ENCODE measurements at places on chromosomes 7 and 10.

GRCh38 chr10:133226251-133226808 lies 3.7 kb upstream of the UTF1 start:
- DNase-seq, result no peak

- DNase-seq, result no peak
These were observed 94.5 kb upstream of the GSDME start for GRCh38 chr7:24851786-24852185.

- no peak for DNase-seq
These were observed 17.2 kb downstream of the AP5Z1 start for GRCh38 chr7:4792537-4793126.

DNA sequence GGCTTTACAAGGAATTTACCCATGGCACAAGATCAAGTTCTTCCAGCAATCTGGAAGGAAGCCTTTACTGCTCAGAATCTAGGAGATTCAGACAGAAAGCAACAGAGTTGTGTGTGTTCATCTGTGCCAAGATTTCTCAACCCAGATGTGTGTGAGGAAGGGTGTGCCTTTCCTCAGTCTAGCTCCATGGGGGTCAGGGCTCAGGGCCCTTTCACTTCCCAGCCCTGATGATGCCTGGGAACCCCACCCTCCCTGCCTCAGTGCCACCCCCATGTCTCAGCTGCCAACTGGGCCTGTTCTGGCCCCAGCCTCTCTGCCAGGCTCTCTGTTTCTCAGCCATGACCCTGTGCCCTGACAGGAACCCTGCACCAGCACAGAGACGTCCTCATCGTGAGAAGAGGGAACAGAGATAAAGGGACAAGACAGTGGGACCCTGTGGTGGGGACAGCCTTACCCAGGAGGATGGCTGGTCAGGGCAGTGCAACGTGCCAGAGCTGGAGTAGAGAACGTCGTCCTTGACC lies 102.0 kb downstream of the VIPR2 start:
- DNase-seq, result no peak

GRCh38 chr10:24574578-24575155 lies 149.0 kb downstream of the ARHGAP21 start:
- DNase-seq, result no peak

DNA sequence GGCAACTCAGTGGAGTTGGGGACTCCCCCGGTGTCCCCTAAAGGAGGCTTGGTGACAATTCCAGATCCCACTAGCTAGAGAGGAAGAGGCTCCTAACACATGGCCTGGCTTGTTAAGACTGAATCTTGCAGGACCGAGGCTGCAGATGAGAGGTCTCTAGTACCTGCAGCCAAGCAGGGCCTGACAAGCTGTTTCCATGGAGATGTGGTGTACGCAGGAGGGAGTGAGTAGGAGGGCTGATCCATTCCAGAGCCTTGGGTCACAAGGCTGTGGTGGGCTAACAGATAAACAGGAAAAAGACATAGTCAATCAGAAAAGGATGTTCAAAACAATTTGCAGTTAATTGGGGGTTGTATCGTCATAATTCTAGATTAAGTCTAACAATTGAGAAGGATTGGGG lies 77.3 kb upstream of the MKLN1 start:
- DNase-seq, result no peak

- no peak for DNase-seq
These were observed 16.9 kb downstream of the ZNF713 start for GRCh38 chr7:55903985-55904759.

GRCh38 chr7:92092210-92092609 lies 42.1 kb downstream of the CYP51A1 start:
- no peak for DNase-seq

GRCh38 chr7:896346-897075 lies 20.2 kb downstream of the GET4 start:
- DNase-seq, result no peak

DNA sequence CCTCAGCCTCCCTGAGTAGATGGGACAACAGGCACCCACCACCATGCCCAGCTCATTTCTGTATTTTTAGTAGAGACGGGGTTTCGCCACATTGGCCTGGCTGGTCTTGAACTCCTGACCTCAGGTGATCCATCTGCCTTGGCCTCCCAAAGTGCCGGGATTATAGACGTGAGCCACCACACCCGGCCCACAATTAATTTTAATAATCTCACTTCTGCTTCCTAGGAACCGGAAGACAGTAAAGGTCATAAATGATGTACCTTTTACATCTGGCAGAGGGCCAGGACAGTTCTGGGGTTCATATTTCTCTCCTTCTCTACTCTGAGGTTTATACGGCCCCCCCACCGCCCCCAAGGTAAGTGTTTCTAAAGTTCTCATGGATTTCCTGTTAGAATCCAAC lies 31.2 kb upstream of the AOAH start:
- DNase-seq, result no peak

- no peak for DNase-seq
These were observed 100.4 kb upstream of the ACBD5 start for GRCh38 chr10:27341001-27341400.

DNA sequence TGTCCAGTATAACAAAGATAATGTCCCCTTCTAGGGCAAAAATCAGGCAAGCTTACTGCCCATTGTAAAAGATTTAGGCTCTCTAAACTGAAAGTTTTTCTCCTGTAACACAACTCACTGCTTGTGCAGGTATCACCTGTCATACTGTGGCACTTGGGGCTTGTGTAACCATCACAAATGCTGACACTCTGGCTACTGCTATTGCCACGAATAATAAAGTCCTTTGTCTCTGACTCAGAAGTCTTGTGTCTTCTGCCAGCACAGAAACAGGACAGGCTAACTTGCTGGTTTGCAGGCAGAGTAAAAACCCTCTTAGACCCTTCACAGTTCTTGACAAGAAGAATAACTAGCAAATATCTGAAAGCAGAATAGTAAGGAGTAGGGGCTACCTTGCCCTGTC lies 273.9 kb downstream of the RPS24 start:
- no peak for DNase-seq

DNA sequence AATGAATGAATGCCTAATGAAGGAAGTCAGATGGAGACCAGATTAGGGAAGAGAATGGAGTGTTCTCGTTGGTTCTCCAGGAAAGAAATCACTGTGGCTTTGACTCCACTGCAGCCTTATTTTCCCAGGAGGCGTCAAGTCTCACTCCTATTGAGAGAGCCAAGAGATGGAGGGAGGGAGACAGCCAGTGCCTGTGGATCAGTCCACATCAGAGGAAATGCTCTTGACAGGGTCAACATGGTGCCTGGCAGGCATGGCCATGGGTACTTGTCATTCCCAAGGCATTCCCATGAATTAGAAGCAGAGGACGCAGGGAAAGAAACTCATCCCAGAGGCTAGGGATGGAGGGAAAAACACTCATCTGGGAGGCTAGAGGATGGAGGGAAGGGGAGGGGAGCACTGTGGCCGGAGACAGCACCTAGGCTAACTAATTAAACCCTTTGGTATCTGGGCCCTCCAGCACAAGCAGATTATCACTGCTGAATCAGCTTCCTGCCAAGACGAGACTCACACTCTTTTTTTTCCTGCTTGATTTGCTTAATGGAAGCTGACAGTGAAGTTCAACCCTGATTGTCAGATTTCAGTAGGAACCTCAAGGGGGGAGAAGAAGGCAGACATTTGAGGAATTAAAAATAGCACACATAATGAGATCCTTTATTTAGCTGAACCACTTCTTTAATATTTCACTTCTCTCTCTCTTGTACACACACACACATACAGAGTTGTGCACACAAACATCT lies 1233.2 kb upstream of the AUTS2 start:
- DNase-seq, result no peak

DNA sequence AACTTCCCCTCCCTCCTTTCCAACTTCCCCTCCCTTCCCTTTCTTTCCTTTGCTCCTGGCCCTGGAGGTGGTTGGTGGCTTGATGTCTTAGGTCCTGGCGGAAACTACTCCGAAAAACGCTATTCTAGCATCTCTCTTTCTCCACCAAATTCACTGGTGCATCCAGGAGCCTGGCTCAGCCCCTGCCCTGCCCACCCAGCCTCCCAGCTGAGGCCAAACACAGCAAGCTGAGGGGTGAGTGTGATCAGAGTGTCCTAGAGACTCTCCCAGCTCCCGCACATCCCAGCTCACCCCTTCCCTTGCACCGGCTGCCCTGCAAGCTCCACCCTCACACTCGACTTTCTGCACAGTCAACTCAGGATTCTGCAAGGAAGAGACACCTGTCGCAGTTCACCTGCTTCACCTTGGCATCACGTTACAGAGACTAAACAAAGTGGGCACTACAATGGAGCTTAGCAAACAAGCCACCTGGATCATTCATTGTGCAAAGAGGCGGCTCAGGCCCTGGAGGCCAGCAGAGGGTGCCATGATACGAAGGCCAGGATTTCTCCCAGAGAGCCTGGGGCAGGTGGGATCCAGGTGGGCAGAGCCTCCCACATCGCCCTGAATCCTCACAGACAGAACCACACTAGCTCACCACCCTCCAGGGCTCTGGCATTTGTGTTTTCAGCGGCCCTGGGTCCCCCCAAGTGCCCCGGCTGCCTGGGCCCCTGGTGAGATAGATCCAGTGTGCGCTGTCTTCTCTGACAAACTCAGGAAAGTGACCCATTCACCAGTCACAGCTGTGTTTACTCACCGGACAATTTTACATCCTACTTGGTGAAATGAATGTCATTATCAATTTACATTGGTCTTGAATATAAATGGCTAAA lies 169.6 kb downstream of the TCERG1L start:
- no peak for DNase-seq

- DNase-seq, result no peak
These were observed 38.0 kb upstream of the PCBD1 start for GRCh38 chr10:70926226-70927000.

DNA sequence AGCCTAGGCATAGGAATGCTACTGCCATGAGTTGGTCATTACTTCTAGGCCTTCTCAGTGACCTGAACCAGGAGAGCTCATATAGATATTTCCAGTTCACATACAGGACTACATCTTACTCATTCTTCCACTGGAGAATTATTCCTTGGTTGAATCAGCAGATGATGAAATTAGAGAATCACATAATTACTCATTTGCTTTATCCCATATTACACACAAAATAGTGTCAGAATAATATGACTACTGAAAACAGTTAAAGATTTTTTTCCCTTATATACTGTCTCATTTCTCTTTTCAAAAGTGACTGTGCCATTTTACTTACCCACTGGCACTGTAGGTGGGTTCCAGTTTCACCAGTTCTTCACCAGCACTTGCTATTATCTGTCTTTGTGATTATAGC lies 18.5 kb downstream of the BMS1 start:
- DNase-seq, result no peak

DNA sequence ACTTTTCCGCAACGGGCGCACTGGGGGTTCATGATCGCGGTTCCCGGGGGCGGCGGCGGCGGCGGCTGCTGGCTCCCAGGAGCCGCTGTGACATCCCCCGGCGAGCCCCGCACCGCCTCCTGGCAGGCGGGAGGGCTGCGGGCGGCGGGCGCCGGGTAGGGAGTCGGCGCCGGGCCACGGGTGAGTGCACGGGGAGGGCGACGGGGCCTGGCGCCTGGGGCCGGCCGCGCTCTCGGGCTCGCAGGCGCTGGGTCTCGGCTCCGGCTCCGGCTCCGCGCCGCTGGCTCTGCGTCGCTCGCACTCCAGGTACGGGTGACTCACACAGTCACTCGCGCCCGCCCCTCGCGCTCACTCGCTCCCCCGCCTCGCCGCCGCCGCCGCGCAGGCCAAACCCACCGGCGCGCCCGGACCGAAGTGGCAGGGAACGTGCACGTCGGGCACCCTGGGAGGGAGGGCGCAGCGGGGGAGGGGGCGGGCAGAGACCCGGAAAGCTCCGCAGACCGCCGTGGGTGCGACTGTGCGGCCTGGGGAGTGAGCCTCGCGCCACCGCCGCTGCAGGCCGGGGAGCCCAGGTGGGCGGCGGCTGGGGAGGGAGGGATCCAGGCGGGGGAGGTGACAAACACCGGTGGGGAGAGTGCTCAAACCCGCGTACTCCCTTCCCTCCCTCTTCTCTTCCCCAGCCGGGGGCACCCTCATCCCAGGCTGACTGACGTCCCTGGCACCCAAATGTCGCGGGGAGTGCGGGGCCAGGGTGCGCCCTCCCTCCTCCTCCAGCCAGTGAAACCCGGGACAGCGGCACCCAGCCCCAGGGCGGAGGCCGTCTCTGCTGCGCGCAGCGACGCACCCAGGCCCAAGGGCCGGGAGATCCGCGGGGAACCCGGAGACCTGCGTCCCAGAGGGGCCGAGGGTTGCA lies 276.9 kb upstream of the NEBL start:
- no peak for DNase-seq

DNA sequence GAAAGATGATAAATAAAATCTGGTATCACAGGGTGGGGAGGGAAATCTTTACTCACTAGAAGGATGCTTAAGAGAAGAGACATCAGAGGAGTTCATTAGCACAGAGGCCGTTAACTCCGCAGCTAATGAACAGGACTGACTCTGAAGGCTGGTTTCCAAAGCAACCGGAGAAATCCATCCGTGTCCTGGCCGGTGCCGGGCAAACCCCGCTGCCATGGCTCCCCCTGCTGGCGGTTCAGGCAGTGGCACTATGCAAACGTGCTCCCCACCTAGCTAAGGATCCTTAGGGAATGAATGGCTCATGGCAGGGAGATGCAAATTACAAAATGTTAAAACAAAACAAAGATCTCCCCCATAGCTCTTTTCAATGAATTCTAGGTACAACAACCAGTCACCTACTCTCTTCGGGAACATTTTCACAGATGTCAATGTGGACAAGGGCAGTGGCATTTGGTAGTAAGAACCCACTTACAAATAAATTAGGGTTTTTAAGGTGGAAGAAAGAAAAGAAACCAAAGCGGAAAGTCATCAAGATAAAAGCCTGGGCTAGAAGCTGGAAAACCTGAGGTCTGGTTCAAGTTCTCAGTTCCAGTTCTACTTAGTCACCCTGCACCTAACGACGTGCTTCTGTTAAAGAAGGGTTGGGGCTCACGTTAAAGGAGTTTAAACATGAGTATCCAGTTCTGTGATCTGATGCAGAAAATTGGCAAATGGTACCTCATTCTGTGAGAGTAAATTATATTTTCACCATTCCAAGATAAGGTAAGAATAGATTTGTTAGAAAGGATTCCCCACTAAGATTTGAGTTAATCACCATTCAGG lies 138.2 kb downstream of the SVIL start:
- peak; percentile 83 for DNase-seq

Data from cardiac septum (tissue), 1 donor.